ENCODE measurements at places on chromosomes 6 and 20.

DNA sequence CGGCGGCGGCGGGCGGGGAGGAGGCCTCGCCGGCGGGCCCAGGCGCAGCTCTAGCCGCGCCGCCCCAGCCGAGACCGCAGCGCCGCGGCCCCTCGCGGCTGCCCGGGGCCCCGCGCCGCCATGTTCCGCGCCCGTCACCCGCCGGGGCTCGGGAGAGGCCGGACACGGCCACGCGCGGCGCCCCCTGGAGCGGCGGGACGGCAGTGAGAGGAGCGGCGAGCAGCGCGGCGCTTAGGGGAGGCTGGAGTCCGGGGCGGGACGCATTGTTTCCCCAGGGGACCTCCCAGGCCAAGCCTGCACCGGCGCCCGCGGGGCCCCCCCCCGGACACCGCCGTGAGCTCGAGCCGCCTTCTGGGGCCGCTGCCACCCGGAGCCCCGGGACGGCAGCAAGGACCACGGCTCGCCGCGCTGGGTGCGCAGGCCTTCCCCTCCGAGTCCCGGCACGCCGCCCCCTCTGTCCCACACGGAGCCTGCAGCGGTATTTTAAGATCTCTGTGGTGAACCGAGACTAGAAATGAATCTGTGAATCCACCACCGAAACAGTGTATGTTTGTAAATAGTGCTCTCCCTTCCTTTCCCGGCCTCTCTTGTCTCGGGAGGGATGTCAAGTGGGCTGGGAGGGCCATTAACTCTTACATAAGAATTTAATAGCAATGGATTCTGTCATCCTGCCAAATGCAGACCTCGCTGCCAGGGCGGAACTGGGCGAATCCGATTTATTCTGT is 424 bp upstream of the KIF13A start:
- peak; percentile 84 for DNase-seq

GRCh38 chr6:87118054-87118453 is 23.1 kb upstream of the CGA start:
- no peak for DNase-seq

- DNase-seq = peak; percentile 84
Measured at GRCh38 chr6:156686301-156686994, 90.7 kb upstream of the ARID1B start.

DNA sequence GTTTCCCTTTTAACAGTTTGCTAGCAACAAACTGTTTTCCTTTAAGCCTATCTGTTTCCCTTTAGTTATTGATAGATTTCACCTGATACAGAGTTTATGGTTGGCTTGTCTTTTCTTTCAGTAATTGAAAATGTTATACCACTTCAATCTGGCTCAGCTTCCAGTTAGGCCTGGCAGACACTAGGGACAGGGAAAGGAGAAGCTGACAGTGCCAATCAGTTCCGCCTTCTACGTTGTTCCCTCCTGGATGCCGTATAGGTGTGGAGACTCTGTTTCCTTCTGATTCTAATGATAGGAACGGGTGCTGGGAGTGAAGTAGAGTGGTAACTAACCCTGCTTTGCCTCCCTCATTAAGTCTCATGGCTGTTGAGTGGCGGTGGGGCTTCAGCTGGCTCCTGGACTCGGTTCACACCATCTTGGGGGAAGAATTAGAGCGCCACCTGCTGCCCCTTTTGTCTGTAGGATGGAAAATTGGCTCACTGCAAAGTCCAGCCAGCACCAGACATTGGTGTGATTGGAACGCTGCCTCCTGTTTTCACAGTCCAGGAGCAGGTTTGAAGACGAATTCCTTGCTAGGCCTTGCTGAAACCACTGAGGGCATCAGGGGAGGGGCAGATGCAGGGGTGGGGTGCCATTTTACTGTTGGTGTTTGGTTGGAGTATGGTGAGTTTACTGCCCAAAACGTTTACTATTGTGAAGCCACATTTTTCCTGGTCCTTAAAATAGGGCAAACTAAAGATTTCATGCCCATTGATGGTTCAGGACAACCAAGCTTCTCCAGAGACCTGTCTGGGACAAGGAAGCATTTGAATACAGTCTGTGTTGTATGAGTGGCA is 1729.5 kb downstream of the GRIK2 start:
- peak; percentile 36 for DNase-seq
